ENCODE measurements at places on chromosomes 6 and 20.

- no peak for DNase-seq
These were observed 45.9 kb downstream of the PTPRK start for GRCh38 chr6:128474481-128474880.

DNA sequence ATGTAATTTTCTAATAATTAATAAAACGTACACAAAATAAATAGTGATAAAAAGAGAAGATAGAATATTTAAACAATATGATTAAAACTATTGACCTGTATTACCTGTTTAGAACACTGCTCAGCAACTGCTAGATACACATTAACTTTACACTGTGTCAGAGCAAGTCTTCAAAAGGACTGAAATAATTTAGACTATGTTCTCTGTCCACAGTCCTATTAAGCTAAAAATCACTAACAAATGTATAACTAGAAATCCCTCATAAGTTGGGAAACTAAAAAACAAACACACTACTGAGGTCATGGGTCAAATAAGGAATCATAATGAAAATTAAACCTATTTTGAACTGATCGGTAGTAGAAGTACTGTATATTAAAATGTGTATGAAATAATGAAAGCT is 181.7 kb downstream of the QKI start:
- DNase-seq: no peak

DNA sequence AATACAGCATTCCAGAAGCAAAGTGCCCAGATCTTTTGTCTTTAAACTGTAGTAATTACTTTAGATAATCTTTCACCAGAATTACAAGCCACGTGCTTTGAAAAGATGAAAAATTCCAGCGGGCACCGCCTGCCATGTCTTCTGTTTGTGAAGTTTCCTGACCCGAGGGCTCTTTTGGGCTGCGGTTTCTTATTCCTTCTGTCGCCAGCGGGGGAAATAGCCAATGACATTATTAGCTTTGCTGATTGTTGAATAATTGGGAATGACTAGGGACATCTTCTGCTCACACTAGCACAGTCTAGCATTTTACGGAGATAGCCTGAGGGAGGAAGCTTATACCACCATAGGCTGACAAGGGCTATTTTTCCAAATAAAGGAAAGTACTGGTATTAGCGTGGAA is 124.7 kb downstream of the SAMD5 start:
- no peak for DNase-seq

DNA sequence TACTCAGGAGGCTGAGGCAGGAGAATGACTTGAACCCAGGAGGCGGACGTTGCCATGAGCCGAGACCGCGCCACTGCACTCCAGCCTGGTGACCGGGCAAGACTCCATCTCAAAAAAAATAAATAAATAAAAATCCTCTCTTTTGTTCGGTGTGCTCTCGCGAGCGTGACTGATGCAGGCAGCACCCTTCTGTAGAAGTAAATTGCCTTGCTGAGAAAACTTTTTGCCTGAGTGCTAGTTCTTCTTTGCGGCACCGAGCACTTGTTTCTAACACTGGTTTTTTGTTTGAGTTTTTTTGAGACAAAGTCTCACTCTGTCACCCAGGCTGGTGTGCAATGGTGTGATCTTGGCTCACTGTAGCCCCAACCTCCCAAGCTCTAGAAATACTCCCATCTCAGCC is 30.5 kb downstream of the PLN start:
- DNase-seq: no peak

- no peak for DNase-seq
These were observed 116.0 kb downstream of the TBX18 start for GRCh38 chr6:84648444-84648843.

DNA sequence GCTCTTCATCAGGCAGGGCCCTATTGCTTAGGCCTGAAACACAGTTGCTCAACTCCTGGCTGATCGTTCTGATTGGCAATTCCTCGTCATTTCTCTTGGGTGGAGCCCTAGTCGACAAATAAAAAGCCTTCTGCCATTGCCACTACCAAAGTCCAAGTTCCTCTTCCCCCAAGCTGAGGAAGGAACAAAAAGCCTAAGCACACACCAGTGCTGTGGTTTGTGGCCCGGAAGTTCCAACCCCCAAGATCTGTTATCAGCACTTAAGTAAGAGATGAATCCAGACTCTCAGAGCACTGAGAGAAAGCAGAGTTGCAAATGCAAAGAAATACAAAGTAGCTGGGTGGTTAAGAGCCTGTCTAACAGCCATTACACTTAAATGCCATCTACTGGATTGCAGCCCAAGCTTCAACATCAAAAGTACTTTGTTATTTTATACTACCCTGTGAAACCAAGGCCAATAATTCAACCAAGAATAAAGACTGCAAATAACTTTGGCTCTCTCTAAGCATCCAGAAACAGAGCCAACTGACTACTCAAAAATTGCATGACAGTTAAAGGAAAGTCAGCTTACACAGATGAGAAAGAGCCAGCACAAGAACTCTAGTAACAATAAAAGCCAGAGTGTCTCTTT is 1024.0 kb downstream of the GRIK2 start:
- DNase-seq: peak; percentile 93

DNA sequence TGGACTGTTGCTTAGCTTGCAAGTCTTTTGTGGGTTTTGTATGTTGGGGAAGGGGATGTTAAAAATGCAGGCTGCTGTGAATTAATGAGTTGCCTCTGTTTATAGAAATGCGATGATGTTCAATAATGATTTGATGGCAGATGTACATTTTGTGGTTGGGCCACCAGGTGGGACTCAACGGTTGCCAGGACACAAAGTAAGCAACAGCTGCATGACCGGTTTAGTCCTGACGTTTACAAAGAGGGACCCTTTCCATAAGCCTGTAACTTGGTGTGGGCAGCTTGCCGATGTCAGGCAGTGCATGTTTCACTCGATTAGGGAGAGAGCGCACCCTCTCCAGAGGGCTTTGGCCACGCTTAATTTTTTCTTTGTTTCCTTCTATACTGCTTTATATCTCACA is 1.3 kb downstream of the BTBD3 start:
- DNase-seq: peak; percentile 9

DNA sequence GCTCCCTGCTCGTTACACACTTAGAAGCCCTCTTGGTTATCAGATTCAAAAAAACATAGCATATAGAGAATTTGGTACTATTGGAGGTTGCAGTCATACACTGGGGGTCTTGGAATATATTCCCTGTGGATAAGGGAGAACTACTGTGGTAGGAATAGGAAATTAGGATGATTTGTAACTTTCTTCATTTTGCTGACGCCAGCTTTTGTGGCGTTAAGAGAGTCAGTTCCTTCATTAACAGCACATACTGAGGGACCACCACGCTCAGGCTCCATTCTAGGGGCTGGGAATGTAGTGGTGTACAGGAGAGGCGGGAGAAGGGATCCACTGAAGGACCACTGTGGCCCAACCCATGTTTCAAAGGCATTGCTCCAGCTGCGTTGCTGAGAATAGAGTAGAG is 140.3 kb downstream of the MBOAT1 start:
- DNase-seq: no peak

GRCh38 chr6:18206591-18206990 is 51.4 kb downstream of the KDM1B start:
- no peak for DNase-seq

DNA sequence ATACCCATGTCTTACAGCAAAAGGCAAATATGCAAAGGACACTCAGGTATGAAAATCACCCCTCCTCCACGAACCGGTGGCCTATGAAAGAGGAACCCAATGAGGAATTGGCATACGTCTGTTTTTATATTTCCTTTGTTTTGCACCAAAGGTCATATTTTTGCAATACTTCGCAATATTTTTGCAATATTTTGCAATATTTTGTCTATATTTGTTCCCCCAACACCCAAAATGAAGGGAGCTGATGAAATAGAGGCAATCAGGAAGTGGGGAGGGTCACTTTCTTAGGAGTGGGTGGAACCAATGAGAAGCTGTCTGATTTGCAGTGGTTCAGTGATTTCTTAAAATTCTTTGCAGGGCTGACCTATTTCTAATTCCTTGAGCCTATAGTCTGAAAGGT is 296.8 kb upstream of the TSHZ2 start:
- DNase-seq: no peak

- DNase-seq: no peak
These were observed 20.9 kb upstream of the VNN1 start for GRCh38 chr6:132734694-132735236.

- DNase-seq: peak; percentile 50
These were observed 21.0 kb downstream of the SRSF3 start for GRCh38 chr6:36615018-36615761.

DNA sequence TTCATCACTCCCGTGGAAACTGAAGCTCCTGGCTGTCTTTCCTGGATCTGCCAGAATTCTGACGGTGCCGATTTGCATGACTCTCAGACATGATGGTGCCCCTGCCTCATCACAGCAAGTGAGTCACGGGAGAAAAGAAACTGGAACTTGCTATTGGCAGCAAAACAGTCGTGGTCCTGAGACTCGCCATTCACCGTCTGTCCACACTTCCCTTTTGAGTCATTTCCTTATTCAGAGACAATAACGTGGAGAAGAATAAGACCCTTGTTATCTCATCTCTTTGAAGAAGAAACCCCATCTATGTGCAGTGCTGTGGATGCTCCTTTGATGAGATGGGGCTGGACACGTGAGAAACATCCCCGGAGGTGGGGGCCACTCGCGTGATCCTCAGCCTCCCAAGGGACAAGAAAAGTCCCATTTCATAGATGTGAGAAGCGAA is 4.2 kb downstream of the GPR31 start:
- DNase-seq: no peak

DNA sequence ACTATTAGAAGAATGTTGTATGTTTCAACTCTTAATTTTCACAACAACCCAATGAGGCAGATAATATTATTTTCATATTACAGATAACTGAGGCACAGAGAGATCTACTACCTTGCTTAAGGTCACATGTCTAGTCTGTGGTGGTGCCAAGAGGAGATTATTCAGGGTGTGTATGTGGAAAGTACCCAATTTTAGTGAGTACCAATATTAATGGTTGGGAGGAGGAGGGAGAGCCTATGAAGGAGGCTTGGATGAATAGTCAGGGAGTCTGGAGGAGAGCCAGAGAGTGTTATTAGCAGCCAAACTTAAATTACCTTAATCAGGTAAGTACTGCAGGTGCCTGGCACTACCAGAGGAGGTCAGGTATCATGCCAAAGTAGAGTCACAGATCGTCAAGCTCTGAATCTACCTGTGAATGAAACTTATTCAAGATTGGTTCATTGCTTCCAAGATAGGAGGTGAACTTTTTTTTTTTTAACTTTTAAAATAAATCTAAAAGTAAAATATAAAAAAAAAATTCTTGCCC is 10.9 kb upstream of the CALHM6 start:
- DNase-seq: no peak

- no peak for DNase-seq
These were observed 11.6 kb downstream of the ADISSP start for GRCh38 chr20:3755814-3756480.

GRCh38 chr6:96330884-96331283 is 190.7 kb upstream of the UFL1 start:
- DNase-seq: no peak

DNA sequence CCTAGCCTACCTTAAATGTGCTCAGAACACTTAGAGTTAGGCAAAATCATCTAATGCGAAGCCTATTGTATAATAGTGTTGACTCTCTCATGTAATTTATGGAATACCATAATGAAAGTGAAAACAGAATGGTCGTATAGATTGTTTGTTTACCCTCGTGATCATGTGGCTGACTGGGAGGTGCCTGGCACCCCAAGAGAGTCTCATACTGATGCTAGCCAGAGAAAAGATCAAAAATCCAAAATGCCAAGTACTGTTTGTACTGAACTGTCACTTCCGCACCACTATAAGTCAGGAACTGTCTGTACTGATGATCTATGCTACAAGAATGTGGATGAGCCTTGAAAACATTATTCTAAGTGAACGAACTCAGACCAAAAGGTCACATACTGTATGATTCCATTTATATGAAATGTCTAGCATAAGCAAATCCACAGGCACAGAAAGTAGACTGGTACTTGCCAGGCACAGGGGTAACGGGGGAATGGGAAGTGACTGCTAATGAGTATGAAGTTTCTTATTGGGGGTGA is 22.4 kb downstream of the ZMYND8 start:
- no peak for DNase-seq

DNA sequence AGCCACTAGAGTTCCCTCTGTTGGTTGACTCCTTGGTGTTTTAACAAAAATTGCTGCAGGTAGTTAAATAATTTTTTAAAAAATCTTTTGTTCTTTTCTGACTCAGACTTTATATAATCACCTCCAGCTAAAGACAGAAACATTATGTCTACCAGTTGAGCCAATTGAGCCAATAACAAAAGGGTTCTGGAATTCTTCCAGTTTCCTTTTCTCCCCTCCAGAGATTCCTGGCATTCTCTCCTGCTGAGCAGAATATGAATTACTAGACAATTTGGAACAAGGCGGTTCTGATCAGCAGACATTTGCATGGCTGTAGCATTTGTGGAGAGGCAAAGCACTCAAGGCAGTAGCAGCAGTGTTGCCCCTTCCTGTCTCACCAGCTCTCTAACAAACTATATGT is 144.0 kb upstream of the SLC35B3 start:
- DNase-seq: no peak

GRCh38 chr6:95686272-95686671 is 108.9 kb downstream of the MANEA start:
- DNase-seq: no peak

DNA sequence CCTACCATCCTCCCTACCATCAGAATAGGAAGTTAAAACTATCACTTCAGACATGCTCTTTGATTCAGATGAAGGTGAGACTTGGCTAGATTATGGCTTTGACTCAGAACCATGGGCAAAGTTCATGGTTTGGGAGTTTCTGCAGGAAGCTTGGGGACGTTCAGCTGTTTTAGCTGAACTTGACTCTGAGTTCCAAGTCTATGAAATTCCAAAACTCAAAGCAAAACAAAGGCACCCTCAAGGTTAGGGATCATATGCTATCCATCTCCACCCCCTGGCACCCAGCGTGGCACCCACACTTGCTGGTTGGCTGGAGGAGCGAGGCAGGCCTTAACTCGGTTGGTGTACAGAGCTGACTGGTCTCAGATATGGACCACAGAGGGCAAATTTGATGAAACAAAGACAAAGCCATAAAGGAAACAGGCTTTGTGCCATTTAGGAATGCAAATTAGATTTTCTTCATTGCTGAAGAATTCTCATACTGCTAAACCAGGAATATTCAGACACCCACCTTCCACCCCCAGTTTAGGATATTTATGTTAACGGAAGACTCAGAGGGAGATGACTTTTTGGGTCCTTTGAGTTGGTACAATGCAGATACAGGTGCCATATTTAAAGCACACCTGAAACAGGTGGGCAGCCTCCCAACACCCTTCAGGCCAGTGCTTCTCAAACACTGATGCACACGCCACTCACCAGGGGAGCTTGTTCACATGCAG is 88.4 kb upstream of the SLC22A16 start:
- DNase-seq: no peak

DNA sequence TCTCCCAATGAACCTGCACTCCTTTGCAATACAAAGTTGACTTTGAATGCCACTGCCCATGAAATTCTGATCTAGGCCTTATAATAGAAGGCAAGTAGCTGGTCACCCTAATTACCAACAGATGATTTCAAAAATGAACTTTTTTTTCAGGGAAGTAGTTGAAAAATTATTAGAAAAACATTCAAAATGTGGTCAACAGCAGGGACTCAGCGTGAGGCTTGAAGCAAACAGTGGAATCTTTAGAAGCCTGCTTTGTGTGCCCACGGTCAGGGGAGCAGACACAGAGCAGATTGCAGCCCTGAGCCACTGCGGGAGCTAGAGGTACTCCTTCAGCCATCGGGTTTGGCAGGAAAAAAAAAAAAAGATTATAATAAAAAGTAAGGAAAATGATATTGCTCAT is 87.1 kb upstream of the HEY2 start:
- DNase-seq: no peak

Data from GF-D8 (cell line).